ENCODE measurements at places on chromosomes 1 and 21.

DNA sequence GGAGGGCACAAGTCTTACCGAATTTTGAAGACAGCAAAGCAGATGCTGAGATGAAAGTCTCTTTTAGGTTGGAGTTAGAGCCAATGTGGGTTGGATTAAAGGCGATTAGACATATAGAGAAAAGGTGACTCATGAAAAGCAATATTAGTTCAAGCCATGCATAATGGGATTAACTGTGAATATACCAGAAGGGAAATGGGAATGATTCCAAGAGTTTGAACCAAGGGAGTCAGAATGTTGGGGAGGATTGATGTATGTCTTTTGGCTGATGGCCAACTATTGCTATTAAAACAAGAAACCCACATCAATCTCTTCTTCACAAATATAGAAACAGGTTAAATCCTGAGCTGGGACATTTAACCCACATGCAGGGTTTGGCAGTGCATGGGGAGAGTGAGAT lies 1.2 kb downstream of the HMGCS2 start:
- no peak for DNase-seq

DNA sequence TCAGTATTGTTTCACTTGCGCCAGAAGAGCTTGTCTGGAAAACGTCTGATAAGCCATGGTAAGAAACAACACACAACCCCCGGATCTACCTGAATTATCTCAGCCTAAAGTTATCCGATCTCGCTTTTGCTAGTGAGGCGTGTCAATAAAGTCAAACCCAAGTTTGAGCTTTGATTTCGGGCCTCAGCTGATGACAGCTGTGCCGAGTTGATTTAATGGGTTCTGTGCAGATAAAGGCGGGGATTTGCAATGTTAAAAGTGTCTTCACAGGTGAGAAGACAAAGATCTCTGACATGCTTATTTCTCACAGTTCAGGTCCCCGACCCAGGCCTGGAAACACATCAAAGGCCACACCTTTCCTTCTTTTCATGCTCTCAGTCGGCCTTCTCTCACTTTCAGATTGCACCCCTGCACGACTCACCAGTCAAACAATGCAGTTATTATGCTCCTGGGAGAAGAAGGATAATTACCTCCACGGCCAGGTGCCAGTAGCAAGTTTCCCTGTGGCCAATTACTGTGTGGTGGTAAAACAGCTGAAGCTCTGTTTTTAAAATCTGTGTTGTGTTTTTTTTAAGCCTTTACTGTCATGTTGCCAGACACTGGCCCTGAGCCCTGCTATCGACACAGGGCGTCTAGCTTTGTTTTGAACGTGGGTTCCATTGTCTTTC lies 245.3 kb upstream of the RUNX1 start:
- DNase-seq = peak; percentile 11

- DNase-seq = no peak
Observed at GRCh38 chr1:54462597-54463258, 56.5 kb upstream of the SSBP3 start.

GRCh38 chr1:35727434-35728040 lies 8.9 kb upstream of the C1orf216 start:
- no peak for DNase-seq

GRCh38 chr1:174000371-174000770 lies 21.8 kb downstream of the RC3H1 start:
- DNase-seq = no peak

- DNase-seq = no peak
Observed at GRCh38 chr21:46557469-46557868, 47.4 kb downstream of the S100B start.

GRCh38 chr1:229895605-229896004 lies 171.4 kb upstream of the GALNT2 start:
- no peak for DNase-seq
